T-cell (primary cell): ENCODE measurements at places on chromosomes 2 and 18.
A peak's percentile ranks its signal among the peaks of the same experiment; 100 is the strongest.

DNA sequence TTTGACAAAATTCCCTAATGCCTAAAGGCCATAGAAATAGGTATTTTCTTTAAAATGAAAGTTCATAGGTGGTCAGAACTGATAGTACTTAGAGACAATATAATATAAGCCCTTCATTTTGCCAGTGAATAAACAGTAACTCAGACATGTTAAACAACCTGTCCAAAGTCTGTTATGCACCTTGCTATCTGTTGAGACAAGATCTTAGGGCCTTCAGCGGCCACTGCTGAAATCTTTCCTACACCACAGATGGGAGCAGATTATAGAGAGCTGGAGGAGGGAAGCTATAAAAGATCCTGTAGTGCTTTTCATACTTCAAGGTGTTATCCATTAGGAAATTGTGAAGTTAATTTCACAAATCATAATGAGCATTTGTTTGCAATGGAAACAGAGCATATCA lies 13.8 kb downstream of the CERKL start:
- no peak for DNase-seq

DNA sequence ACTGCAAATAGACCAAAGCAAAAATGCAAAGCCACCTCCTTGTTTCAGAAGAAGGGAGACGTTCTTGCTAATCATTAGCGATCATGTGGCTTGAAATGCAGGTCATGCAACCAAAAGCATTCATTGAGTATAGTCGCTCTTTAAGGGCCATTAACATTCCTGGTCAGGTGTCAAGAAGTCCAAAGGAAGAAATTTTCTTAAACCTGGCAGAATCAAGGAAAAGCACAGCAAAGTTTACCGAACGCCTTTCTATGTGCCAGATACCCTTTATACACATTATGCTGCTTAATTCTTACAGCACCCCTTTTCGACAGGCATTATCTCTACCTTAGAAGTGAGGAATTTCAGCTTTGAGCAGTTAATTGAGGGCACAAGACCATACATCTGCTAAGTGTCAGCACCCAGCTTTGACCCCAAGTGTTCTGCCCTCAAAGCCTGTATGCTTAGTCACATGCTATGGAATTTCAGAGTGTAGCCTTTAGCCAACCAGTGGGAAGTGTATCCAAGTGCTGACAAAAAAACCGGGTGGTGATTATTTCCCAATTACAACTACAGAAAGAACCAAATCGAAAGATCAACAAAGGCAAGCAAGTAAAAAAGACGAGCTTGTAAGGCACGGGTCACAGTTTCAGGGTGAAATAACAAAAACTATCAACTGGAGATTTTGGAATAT lies 70.8 kb downstream of the EPHA4 start:
- DNase-seq = no peak

DNA sequence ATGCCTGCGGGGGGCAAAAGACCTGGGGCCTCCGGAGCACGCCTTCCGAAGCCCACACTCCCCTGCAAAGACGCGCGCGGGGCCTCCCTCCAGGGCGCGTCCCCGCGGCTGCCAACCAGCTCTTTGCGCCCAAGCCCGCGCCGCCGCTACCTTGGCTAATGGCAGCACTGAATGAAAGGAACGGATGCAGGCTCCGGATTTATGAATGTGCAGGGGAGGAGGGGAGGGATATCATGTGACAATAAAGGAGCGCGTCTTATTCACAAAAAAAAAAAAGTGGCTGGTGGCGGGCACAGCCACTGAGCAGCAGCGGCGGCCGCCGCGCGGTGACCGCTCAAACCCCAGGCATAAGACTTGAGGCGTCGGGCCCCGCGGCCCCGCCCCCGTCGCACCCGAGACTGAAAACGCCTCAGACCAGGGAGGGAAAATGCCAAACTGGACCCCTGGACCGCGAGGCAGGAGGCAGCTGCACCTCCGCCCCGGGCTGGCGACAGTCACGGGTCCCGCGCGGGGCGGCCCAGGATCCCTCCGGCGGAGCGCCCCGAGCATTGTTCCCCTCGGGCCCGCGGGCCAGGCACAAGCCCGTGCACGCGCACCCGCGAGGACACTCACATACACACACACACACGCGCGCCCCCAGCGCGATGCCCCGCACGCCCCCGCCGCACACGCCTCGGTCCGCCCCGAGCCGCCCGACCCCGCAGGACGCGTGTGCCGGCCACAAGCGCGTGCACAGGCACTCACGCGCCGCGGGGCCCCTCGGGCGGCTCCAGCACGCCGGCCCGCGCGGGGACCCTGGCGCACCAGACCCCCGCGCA lies 1.6 kb downstream of the SPRED2 start:
- peak; percentile 51 for DNase-seq

DNA sequence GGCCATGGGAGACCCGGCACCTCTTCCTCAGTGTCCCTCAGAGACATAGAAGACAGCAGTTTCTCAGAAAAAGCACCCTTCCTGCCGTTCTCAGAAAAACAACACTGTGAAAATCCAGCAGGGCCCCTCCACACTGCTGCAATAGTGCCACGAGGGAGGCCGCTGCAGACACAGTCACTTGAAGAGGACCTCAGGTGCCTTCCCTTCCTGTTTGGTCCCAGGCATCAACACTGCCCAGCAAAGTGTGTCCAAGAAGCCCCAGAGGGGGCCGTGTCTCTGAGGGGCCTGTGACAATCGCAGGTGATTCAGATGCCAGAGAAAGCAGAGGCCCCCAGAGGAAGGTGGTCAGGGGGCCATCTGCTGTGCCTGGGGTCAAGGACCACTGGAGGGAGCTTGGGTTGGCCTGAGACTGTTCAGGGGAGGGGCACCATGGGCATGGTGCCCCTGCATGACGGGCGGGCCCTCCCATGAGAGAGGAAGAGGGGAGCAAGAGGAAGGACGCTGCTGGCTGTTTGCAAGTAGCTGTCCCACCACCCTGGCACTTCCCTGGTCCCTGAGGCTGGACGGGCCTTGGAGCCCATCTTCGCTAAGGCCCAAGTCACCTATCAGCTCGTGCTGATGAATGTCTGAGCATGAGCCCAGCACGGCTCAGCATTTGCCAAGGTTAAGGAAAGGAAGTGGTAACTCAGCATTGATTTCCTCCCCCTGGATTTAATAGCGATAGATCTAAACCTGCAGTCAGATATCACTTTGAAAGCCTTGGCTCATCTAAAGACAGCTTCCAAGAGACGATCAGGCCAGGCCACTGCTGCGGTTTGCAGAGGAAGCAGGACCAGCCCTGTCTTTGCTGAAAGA lies 9.1 kb downstream of the TWIST2 start:
- no peak for DNase-seq

DNA sequence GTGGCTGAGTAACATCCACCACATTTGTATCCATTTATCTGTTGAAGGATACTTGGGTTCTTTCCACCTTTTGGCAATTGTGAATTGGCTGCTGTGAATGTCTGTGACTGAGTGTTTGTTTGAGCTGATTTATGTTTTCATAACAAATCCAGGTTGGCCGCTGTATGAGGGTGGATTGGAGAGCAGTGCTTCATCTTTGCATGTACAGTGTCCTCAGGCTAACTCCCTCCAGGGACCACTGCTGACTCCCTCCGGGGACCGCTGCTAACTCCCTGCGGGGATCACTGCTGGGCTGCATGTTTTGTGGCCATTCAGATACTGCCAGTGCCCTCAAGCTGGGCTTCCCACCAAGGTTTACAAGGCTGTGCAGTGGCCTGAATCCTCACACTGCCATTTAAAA lies 10.2 kb downstream of the BOK start:
- no peak for DNase-seq

DNA sequence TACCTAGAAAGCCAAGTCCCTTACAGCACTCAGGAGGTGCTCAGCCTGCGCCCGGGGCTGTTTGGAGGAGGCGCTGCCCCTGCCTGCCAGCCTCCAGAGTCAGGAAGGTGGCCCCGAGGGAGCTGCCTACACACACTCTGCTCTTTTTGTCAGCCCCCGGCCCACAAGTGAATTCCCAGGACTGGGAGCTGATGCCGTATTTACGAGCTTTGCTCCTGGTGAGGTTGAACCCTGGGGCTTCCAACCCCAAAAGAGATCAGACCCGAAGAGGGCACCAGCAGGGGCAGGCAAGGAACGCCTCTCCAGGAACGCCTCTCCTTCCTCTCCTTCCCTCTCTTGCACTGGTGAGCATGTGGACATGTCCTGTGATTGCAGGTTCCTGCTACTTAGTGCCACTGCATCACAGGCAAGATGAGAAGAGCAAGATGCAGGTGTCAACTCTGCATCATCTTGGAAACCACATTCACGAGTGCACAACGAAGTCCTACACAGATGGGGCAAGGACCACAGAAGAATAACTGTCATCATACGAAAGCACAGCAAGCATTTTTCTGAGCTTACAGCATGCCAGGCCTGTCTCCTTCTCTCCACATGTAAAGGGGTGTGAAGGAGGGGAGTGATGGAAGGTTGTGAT lies 126.7 kb downstream of the NDUFA10 start:
- DNase-seq = no peak

DNA sequence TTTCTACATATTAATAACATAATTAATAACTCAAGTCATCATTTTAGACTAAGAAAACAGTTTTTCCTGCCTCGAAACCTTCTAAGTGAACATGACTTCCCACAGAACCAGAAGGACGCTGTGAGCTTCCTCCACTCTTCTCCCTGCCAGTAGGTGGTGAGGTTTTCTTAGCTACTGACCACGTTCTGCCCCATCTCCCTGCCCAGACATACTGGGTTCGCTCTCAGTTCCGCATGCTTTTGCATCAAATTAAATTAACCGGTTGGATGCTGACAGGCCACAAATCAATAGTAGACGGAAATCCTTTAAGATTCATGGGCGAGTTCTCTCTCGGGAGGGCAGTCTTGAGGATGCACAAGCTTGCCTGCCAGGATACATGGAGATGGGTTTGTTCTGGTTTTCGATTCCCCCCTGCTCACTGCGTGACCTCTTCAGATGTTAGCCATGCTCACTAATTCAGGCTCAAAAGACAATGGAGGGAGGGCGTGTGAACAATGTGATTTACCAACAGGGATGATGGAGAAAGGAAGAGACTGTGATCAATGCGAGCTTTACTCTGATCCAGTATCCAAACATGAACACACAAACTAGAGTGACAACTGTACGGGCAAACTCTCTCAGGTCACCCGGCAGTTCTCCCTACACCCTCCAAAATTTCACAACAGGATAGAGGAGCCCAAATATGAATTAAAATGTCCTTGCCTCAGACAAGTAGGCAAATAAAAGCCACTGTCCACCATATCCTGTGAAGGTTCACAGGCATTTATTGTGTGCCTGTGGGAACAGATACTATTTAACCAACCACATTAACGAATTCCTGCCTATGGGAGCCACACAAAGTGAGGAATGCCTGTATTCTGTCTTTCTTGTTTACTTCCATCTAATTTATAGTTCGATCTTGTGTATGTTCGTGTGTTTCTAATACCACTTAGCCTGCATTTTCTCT lies 375.7 kb downstream of the EIPR1 start:
- no peak for DNase-seq

- DNase-seq = no peak
Observed at GRCh38 chr18:57780706-57781347, 22.3 kb downstream of the ATP8B1 start.

DNA sequence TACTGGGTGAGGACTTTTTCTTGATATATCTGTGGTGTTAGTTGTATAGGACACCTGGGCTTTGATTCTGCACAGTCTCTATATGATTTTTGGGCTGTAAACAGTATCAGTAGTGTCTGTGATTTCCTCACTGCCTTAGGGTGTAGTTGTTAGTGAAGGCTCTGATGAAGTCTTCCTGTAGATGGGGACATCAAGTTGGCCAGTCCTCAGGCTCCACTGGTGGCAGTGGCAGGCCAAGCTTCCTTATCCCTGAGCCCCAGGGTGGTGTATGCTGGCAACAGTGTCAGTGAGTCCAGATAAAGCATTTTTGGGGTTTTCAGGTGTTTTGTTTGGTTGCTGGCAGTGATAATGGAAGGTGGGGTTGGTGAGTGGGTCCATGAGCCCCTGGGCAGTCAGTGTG lies 961.4 kb downstream of the DSC3 start:
- DNase-seq = no peak

DNA sequence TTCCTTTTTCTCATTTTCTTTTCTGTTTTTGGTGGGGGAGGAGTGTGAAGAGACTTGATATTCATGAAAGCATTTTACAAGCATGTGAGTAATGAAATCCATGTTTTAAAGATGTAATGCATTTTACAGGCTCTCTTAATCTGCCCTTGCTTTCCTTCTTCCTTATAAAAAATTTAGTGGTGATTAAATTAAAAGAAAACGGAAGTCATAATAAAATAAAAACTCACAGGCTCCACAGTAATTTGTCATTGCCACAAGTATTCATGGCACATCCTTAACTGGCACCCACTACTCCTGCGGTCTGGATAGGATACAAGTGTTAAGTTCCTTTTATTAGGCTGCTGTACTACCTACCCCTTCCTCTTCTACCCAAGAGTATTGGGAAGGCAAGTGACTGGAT lies 241.2 kb downstream of the SLC4A3 start:
- no peak for DNase-seq

GRCh38 chr2:229922449-229923386 lies at the start of gene FBXO36:
Gene FBXO36 (plus strand): TSS chr2:229922503. CDS start chr2:229922514, 11 bp downstream.
- no peak for DNase-seq

DNA sequence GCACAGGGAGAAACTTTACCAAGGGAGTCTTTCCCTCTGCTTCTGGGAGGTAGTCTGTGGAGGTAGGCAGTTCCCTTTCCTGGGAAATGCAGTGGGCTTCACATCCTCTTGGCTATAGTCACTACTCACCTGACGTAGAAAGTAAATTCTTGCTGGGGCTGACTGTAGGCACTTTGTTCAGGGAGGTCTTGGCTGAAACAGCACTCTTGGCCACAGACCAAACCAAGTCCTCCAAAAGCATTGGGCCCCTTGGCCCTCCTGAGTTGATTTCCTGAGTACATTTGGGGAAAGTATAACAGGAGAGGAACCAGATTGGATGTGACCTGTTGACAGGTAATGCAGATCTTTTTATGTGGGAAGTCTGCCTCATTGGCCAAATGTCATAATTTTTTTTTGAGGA lies 108.9 kb downstream of the MGAT5 start:
- no peak for DNase-seq

DNA sequence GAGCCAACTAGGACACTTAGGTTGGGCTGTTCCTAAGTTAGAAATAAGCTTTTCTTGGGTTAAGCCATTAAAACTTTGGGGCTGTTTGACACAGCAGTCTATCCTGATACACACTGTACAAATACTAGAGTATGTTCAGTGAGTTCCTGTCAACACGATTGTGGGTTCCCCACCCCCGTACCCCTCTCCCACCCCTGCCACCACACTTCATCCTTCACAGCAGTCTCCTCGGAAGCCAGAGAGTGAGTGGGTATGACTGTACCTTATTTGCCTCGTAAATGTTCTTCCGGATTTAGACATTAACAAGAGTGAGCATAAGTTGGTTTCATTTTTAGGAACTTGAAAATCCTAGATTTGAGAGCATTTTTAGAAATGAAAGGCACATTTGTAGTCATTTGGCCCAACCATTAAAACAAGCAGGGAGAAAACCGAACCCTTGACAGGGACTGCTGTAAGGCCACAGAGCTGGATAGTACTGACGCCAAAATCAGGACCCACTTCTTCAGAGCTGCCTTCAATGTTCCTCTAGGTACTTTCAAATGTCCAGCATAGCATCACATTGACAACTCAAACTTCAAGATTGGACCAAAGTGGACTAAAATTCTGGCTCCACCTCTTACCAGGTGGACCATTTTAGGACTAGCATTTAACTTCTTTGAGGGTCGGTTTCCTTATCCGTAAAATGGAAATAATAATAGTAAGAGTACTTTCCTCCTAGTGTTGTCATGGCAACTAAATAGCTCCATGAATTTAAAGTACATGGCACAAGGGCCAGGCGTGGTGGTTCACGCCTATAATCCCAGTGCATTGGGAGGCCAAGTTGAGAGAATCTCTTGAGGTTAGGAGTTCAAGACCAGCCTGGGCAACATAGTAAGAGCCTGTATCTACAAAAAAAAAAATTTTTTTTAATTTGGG lies 166.3 kb upstream of the SERTAD2 start:
- peak; percentile 58 for DNase-seq

GRCh38 chr2:43798300-43798699 lies 24.5 kb downstream of the DYNC2LI1 start:
- DNase-seq = no peak
